HT1080 (cell line): ENCODE measurements at places on chromosomes 1 and 21. TPM values are rescaled to one million over a fixed set of nuclear protein-coding genes. Genes with fewer than 3 reads are reported as not detected.

Gene PLXNA2
- 5.9 and 6.0 TPM in 2 replicates for total RNA-seq

Gene HJV
- not detected in 2 replicates for total RNA-seq

Gene LCE1E
- 0.43 TPM in 1 of 2 replicates, not detected in the other for total RNA-seq

Gene RIT1
- total RNA-seq = 9.1 and 10.1 TPM in 2 replicates

Gene KRTAP19-3
- total RNA-seq = not detected in 2 replicates

DNA sequence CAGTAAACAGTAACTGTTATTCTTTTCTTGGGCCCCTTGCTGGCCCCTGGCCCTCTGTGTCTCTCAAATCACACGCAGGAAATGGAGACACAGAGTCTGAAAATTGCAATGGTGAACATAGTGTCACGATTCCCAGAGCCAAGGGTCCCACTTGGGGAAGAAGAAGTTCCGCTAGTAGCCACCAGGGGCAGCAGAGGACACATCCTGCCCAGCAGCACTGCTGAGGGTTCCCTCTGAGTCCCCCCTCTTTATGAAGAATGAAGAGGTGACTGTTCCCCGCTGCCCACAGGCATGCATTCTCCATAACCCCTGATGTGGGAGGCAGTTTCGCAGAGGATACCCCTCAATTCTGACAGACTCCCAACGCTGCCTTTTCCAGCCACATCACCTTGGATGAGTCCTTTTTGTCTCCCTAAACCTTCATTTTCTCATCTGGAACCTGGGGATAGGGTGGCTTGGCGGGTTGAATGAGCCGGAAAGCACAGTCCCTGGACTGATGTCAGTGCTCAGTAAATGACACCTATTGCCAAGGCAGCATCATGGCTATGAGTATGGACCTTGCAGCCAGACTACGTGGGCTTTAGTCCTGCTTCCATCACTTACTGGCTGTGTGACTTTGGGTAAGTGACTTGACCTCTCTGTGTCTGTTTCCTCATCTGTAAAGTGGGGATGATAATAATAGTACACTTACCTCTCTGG is 238.0 kb upstream of the TMEM51 start:
- DNase-seq = peak; percentile 36

- DNase-seq = no peak
Measured at GRCh38 chr1:96722958-96723357, 1.4 kb downstream of the PTBP2 start.

- no peak for DNase-seq
Measured at GRCh38 chr1:200885623-200886402, 8.9 kb upstream of the INAVA start.

DNA sequence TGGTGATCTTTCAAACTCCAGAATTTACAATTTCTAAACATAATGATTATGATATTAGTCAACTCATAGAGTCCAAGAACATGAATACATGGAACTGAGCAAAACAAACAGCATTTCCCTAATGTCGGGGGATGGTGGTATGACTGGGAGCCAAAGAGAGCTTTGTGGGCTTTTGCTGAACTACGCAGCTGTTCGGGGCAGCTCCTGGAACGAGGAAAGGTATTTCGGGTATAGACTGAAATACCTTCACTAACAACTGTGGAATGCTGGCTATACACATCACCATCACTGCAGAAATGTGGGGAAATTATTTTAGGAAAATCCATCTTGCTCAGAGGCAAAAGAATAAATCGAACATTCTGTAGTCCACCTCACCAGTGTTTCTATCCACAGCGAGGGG is 30.2 kb upstream of the VPS26C start:
- no peak for DNase-seq

DNA sequence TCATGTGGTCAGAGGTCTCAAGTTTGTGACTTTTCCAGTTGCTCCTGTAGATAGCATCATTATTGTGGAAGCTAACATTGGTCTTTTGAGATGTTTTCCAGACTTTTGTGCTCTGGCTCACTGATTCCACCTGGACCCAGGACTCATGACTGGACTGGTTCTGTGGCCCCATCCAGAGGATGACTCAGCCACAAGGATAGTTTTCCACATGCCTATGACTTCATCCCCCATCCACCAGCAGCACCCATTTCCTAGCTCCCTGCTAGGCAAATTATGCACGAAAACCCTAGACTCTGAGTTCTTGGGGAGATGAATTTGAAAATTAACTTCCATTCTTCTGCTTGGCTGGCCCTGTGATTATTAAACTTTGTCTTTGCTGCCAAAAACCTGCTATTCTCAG is 949.3 kb downstream of the MRPL39 start:
- peak; percentile 32 for DNase-seq

DNA sequence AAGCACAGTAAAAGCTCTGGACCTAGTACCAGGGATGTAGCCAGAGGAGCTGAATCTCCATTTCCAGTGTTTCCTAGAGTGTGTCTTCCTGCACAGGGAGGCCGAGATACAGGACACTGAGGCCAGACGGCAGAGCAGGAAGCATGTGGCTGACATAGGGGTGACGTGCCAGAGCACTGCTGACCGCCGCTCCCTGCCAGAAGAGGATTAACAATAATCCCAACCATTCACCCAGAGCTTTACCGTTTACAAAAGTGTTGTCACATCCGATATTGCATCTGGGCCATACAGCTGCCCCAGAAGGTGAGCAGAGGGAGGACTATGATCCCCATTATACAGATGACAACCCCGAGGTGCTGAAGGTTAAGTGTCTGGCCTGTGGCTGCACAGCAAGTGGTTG is 5.8 kb upstream of the CLDN19 start:
- DNase-seq = no peak

DNA sequence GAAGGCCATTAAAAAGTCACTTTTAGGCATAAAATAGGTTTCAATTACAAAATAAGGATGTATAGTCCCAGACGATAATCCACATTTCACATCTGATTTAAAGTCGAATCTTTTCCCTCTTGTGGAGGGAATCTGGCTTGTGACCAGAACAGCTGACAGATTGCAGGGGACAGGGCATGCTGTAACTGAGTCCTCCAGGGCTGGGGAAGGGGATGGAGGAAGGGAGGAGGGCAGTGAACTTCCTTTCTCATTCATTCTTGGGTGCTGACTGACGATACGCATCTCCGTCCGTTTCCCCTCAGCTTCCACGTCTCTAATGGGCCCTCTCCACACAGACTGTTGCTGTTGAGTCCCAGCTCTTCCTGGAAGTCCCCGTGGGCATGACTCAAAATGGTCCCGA is 108.1 kb upstream of the CSF3R start:
- no peak for DNase-seq

GRCh38 chr1:40810927-40811326 is 27.3 kb downstream of the KCNQ4 start:
- no peak for DNase-seq

DNA sequence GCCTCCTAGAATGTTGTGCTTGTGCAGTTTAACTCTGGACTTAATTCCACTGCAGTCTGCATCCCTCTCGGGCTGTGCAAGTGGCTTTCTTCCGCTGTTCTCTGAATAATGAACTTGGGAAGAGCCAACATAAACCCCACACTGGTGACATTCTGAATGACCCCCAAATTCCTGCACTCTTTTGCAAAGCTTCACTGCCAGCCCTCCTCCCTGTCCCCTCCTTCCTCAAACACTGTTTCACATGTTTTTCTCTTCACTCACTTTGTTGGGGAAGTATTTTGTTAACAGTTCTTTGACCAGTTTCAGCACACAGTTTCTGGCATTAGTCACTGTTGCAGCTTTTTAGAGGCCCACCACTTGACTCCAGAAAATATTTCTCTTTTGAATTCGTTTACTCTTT is 39.7 kb downstream of the GNG12 start:
- peak; percentile 14 for DNase-seq

DNA sequence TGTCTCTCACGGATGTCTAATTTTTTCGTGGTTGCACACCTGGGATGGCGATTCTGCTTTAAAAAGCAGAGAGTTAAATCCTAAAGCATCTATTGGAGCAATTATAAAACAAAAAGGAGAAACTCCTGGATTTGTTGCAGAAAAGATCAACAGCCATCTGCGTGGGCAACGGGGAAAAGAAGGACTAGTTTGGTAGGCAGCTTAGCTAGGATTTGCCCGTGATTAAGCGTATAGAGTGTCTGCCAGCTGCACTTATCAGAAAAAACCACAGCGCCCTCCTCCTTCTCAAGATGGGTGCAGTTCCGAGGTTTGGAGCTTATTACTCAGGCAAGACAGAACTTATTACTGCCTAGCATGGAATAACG is 526 bp upstream of the SLC25A24 start:
- DNase-seq = peak; percentile 74

- DNase-seq = no peak
Measured at GRCh38 chr1:221777431-221778072, 35.7 kb upstream of the DUSP10 start.

DNA sequence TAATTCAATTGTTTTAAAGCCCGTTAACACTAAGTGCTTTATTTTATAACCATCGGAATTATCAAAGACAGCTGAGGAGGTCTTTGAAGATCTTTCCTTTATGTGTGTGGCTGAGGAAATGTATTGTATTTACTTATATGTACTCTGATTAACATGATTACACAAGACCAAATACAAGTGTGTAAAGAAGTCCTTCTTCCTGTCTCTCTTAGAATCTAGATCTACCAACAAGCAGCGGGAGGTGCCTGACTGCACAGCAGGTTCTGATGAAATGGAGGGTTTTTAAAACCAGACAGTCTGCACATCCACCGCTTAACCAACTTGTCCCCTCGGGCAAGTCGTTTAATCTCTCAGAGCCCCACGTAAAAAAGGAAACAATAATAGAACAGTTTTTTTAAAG is 240.5 kb upstream of the MAP1LC3C start:
- no peak for DNase-seq

- peak; percentile 62 for DNase-seq
Measured at GRCh38 chr1:204503122-204503912, 8.7 kb upstream of the PIK3C2B start.

GRCh38 chr1:110283677-110284076 is 55.5 kb upstream of the RBM15 start:
- DNase-seq = no peak

DNA sequence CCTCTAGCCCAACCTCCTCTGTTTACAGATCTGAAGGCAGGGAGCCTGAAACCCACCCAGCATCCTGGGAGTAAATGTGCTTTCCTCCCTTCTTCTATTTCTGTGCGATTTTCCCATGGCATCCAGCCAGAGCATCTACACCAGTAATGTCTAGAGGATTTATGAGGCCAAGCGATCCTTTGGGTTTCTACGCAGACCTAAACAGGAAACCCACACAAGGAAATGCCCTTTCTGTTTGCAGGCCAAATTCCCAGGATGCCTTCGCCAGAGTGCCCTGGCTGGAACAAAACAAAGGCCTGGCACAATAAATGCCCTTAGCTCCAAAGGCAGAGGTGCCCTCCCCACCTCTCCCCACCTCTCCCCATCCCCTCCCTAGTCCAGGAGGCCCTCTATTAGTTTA is 110.5 kb upstream of the CDC42BPA start:
- peak; percentile 69 for DNase-seq

DNA sequence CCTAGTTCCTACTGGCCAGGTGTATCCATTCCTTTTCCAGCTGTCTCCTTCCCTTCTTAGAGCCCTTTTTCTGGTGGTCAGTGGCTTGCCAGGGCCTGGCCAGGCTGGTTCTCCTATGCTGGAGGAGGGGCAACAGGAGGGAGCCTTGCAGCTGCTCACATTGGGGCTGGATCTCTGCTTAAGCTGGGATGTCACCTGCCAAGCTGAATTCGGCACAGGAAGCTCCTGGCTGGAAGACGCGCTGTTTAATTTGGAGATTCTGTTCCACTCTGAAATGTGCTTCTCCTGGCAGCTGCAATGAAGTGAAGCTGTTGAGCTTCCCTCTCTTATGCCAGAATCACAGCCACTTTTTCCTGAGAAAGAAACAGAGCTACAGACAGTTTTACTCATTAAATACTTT is 56.0 kb upstream of the POU3F1 start:
- no peak for DNase-seq

- DNase-seq = no peak
Measured at GRCh38 chr1:208165659-208166058, 78.5 kb downstream of the PLXNA2 start.

DNA sequence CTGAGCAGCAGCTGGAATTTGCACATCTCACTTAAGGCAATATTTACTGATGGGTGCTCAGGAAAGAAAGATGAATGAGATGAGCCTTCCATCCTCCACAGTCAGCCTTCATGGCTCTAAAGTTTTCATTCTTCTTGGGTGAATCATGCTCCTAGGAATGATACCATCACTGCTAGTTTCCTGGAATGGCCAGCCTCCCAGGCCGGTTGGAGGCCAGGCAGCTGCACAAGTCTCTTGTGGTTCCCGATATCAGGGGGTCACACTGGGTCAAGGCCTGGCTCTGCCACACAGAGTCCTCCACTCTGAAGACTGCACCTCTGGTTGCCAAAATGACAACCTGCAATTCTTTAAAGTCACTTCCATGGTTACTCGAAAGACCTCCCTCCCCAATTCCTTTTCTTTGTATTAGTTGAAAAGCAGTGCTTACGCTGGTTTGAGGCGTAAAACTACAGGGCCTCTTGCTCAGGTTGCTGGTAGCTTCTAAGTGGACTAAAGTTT is 46.2 kb upstream of the PALMD start:
- DNase-seq = peak; percentile 92

DNA sequence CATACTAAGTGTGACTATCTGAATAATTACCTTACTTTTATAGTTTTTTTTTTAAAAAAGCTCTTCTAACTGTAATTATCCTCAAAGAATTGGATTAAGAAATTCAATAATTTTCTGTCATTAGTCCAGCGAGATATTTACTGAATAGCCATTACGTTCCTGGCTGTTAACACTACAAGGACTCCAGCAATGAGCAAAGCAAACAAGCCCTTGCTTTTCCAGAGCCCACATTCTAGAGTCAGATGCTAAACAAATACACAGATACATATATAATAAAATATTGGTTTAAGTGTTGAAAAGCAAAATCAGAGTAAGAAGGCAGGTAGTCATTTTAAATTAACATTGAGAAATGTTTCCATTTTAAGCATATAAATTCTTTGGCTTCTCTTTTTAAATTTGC is 118.4 kb downstream of the ATF6 start:
- DNase-seq = no peak

- DNase-seq = no peak
Measured at GRCh38 chr1:154430903-154431302, 25.8 kb downstream of the IL6R start.

GRCh38 chr1:179876300-179876715 is 1.3 kb downstream of the TOR1AIP2 start:
- DNase-seq = peak; percentile 33

DNA sequence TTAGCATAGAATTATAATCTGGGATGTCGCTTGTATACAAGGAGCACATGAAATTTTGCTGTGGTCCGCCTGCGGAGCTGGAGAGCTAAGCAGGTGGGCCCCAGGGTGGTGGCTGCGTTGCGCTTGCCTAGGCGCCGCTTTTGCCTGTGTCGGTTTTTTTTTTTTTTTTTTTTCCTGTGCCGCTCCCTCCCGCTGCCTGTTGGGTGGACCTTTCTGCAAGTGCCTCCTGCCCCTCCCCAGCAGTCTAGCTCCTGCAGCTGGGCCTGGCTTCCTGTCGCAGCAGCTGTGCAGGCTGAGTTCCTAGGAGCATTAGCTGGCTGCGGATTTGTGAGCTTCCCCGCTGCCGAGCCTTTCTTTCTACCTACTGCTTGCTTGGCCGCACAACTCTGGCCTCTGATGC is 20.6 kb downstream of the PYHIN1 start:
- DNase-seq = peak; percentile 74

- no peak for DNase-seq
Measured at GRCh38 chr21:41065539-41065938, 102.4 kb upstream of the BACE2 start.
